ENCODE measurements at places on chromosomes 6 and 20.

GRCh38 chr6:84508981-84509380 lies 255.4 kb downstream of the TBX18 start:
- DNase-seq, result no peak

GRCh38 chr6:118970866-118971265 lies 35.9 kb upstream of the MCM9 start:
- DNase-seq, result no peak

GRCh38 chr6:2507521-2508037 lies 243.1 kb downstream of the MYLK4 start:
- DNase-seq, result no peak

GRCh38 chr6:22808466-22808865 lies 239.1 kb downstream of the HDGFL1 start:
- no peak for DNase-seq

- DNase-seq, result peak; percentile 89
Observed at GRCh38 chr6:30463651-30464618, 25.4 kb upstream of the HLA-E start.

DNA sequence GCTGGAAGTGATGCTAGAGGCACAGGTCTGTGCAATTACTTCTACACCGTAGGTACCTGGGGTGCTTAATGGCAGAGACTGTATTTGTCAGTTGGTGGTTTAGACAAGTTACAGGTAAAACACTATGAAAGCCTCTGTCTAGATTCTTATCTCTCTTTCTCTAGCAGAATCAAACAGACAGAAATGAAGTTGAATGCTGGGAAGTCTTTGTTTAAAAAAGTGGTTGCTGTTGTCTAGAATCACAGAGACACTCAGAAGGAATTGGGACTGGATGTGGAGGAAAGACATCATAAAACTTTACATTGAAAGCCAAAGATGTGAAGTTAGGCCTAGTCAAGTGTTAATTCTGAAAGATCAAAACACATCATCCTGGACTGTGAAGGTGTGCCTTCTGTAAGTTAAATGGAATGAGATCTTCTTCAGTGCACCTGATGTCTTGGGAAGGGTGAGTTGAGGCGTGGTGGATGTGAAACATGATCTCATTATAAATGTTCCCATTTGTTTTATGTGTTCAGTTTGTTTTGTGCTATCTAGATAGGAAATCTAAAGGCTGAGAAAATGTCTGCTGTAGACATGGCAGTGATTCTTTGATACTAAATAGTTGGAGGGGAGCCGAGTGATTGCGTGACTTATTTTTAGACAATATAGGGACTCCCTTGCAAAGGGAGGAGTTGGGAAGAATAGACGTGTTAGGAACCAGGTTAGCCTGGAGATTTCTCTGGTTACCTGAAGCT lies 290.2 kb downstream of the SOX4 start:
- DNase-seq, result no peak

GRCh38 chr6:124490122-124490521 lies 472.1 kb upstream of the RNF217 start:
- DNase-seq, result no peak

DNA sequence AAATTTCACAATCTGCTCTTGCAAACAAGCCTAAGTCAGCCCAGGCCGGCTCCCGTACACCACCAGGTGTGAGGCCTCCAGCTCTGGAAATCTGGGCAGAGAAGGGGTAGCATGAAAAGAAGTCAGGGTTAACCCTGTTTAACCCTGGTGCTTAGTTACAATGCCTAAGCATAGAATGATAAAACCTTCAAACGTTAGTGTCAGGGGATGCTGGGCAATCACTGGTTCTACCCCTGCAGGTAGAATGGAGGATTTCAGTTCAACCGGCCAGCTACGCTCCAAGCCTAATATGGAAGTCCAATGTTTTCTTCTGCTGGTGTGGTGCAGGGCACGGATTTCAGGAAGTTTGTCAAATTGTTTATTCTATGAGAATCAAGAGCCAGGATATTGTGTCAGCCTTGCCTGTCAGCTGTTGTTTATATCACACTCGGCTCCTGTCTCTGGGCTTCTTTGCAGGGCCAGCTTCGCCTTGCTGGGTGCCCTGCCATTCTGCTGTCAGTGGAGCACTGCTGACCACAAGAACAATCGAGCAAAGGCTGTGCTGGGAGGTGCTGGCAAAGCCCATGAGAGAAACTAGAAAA lies 20.2 kb upstream of the CD93 start:
- no peak for DNase-seq

GRCh38 chr20:19658137-19658536 lies 99.9 kb upstream of the RIN2 start:
- peak; percentile 47 for DNase-seq

DNA sequence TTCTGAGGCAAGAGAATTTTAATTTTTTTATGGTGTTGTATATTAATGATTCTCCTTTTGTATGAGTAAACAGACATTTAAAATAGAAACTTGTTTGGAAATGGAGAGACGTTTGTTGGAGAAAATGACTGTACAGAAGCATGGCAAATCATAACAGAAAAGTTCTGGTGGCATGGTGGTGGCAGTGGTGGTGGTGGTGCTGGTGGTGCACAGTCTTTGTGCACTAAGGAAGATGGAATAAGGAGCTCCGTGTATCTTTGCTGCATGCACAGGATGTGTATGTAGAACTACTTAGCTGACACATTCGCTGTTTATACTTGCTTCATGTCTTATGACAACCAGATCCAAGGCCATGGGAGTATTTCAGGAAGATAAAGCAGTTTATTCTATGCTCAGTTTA lies 294.9 kb downstream of the UTRN start:
- no peak for DNase-seq

- DNase-seq, result no peak
Observed at GRCh38 chr20:44450281-44450889, 25.3 kb upstream of the TTPAL start.

DNA sequence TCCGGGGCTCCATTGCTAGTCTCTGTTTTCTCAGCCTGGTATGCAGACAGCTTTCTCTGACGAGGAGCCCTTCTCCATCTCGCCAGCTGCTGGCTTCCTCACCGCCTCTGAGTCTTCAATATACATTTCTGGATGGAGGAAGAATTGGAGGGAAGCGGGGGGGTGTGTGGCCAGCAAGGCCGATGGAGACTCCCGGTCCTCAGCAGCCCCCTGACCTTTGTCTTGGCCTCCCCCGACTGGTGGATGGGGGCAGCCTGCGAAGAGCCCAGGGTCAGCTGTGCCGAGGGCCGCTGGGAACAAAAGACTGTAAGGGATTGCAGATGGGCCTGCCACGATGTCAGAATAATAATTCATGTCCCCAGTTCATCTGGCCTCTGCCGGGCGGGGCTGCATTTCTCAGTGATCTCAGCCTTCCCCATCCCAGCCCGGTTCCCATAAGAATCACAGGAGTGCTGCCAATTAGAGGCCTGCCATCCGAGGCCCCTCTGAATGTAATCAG lies 54.3 kb upstream of the STX16 start:
- no peak for DNase-seq

GRCh38 chr6:142302421-142303175 lies 791 bp downstream of the ADGRG6 start:
- DNase-seq, result peak; percentile 21

- no peak for DNase-seq
Observed at GRCh38 chr20:3890999-3891929, 2.1 kb downstream of the PANK2 start.

GRCh38 chr6:87982134-87982533 lies 65.5 kb upstream of the SPACA1 start:
- DNase-seq, result no peak

DNA sequence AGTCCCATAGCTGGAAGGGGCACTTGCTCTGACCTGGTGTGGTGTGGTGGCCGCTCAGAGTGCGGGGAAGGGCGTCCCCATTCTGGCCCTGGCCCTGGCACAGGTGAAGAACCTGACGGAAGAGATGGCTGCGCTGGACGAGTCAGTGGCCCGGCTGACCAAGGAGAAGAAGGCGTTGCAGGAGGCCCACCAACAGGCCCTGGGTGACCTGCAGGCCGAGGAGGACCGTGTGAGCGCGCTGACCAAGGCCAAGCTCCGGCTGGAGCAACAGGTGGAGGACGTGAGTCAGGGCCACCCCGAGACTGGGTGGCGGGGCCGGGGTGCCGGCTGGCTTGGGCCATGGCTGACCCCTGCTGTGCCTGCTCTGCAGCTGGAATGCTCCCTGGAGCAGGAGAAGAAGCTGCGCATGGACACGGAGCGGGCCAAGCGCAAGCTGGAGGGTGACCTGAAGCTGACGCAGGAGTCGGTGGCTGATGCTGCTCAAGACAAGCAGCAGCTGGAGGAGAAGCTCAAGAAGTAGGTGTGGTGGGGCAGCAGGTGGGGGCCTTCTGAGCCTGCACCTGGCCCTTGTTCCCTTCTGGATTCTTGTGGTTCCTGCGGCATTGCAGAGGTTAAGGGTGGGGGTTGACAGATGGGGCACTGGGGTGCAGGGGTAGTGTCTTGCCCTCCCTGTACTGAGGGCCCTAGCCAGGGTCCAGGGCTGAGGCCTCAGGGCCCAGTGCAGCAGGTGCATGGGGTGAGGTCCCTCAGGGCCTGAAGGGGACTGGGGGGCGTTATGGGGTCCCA lies 40.8 kb downstream of the MYH7B start:
- no peak for DNase-seq

- DNase-seq, result no peak
Observed at GRCh38 chr6:154457046-154457713, 53.3 kb downstream of the CNKSR3 start.

GRCh38 chr20:52779125-52779524 lies 193.0 kb upstream of the TSHZ2 start:
- no peak for DNase-seq

DNA sequence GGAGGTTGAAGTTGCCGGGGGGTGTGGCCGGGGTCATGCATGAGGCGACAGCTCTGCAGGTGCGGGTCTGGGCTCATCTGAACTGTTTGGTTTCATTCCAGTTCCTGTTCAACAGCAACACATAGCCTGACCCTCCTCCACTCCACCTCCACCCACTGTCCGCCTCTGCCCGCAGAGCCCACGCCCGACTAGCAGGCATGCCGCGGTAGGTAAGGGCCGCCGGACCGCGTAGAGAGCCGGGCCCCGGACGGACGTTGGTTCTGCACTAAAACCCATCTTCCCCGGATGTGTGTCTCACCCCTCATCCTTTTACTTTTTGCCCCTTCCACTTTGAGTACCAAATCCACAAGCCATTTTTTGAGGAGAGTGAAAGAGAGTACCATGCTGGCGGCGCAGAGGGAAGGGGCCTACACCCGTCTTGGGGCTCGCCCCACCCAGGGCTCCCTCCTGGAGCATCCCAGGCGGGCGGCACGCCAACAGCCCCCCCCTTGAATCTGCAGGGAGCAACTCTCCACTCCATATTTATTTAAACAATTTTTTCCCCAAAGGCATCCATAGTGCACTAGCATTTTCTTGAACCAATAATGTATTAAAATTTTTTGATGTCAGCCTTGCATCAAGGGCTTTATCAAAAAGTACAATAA lies 72.5 kb downstream of the PTPN1 start:
- no peak for DNase-seq

Data from upper lobe of left lung (tissue), 6 donors.